ENCODE measurements at places on chromosomes 11 and 22. TPM values are rescaled to one million over a fixed set of nuclear protein-coding genes. Genes with fewer than 3 reads are reported as not detected.

- no peaks in the 10 kb centered on the region for H3K36me3 ChIP-seq
- DNase-seq: no peak
- no peak overlapping the region for H3K4me3 ChIP-seq
- H3K4me1 ChIP-seq: no peaks in the 10 kb centered on the region
- H3K27me3 ChIP-seq: no peaks in the 10 kb centered on the region
Observed at GRCh38 chr11:80822308-80822707, 1381.5 kb upstream of the TENM4 start.

- no peaks in the 10 kb centered on the region for H3K4me1 ChIP-seq
- H3K36me3 ChIP-seq: no peaks in the 10 kb centered on the region
- peaks cover 36% of the 10 kb centered on the region for H3K27me3 ChIP-seq
- DNase-seq: no peak
- H3K27ac ChIP-seq: no peak overlapping the region
Observed at GRCh38 chr11:76604081-76604625, 66.4 kb downstream of the LRRC32 start.

- no peak for DNase-seq
- H3K4me1 ChIP-seq: no peaks in the 10 kb centered on the region
- H3K27ac ChIP-seq: no peak overlapping the region
- H3K36me3 ChIP-seq: no peaks in the 10 kb centered on the region
Observed at GRCh38 chr11:134063991-134064747, 4.7 kb upstream of the JAM3 start.

GRCh38 chr11:77249427-77249826 is 52.1 kb downstream of the GDPD4 start:
- H3K4me1 ChIP-seq: peaks cover 47% of the 10 kb centered on the region
- no peak overlapping the region for H3K4me3 ChIP-seq
- no peak for DNase-seq

DNA sequence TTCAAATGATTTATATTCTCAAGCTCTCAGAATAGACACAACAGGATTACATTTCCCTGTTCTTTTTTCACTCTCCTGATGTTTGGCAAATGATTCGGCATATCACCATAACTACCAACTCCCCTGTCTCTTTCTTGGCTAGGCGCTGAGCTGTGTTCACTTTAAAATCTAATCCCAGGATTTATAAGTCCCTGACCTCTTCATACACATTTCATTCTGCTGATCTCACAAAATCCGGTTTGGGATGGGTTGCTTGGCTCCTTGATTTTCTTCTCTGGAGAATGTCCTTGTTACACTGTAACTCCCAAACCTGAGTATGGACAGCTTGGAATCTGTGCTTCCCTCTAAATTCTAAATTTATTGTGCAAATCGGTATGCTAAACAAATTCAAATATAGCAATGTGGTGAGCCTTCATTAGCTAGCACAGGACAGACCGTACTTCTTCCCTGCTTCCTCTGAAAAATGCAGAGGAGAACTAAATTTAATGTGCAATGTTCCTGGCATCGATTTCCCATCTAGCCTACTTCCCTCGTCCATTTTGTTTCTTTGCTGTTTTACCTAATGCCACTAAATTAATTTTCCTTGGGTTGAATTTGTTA is 858.5 kb upstream of the FAT3 start:
- no peaks in the 10 kb centered on the region for H3K36me3 ChIP-seq
- H3K4me3 ChIP-seq: no peak overlapping the region
- H3K27ac ChIP-seq: no peak overlapping the region
- H3K4me1 ChIP-seq: no peaks in the 10 kb centered on the region
- DNase-seq: no peak

HIPK3 gene
- 44.3 TPM for total RNA-seq

DNA sequence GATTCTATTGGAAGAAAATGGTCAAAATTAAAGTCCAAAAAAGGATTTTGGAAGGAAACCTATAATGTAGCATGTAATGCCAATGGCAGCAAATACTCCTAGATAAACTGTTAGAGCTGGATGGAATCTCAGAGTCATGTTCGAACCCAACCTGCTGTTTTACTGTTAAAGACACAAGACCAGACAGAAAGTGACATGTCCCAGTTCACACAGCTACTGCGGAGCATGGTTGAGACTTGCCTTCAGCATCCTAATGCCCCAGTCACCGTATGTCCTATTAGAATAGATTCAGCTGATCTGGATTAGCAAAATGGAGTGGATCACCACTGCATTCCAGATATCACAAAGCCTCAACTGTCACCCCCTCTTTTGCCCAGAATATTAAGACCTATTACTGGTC is 14.9 kb downstream of the PISD start:
- H3K36me3 ChIP-seq: peaks cover 57% of the 10 kb centered on the region
- no peaks in the 10 kb centered on the region for H3K27me3 ChIP-seq
- no peak for DNase-seq
- H3K27ac ChIP-seq: peak overlapping the region; percentile 7
- peaks cover 31% of the 10 kb centered on the region for H3K4me1 ChIP-seq
- H3K4me3 ChIP-seq: no peak overlapping the region

- no peaks in the 10 kb centered on the region for H3K27me3 ChIP-seq
- no peak overlapping the region for H3K4me3 ChIP-seq
- H3K4me1 ChIP-seq: no peaks in the 10 kb centered on the region
- H3K36me3 ChIP-seq: no peaks in the 10 kb centered on the region
- DNase-seq: no peak
Observed at GRCh38 chr11:60111793-60112192, 23.3 kb downstream of the MS4A2 start.

DNA sequence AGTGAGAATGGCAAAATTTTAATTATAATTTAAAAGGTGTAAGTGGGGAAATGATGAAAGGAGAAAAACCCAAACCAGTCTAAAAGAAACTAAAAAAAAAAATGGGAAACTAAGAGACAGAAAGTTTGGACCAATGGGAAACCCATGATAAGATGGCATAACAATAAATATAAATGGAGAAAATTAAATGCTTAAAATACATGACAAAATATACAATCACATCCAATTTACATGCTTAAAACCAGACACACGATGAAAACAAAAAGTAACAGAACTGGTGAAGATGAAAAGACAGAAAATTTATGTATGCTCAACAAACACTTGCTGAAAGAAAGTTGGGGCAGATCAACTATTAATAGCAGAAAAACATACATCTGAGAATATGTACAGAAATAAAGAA is 1471.1 kb downstream of the TBC1D22A start:
- H3K4me1 ChIP-seq: no peaks in the 10 kb centered on the region
- no peaks in the 10 kb centered on the region for H3K36me3 ChIP-seq
- H3K4me3 ChIP-seq: no peak overlapping the region
- peaks cover 2% of the 10 kb centered on the region for H3K27me3 ChIP-seq
- no peak overlapping the region for H3K27ac ChIP-seq

DNA sequence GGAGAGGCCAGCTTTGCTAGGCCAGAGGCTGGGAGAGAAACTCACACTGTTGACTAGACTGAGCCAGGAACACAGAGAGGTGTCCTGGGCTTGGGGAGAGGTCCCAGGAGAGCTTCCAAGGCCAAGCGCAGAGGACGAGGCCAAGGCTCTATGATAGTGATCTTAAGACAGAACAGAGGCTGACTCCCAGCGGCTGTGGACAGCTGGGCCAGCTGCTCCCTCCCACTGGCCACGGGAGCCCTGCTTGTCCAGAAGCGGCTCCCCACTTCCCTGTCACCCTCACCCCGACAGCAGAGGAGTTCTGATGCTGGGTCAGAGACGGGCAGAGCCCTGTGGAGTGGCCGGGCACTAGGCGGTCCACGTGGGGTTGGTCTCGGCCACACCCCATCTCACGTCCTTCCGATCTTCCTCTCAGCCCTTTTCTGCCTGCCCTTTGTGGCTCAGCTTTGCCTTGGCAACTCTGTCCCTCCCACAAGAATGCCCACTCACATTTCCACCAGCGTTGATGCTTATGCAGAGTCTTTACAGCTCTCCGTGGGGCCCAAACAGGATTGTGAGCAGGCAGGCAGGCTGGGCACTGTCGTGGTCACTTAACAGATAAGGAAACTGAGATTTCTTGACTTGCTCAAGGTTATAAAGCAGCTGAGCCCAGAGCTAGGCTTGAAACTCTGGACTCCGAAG is 68.2 kb downstream of the FBXO7 start:
- no peak overlapping the region for H3K4me3 ChIP-seq
- no peaks in the 10 kb centered on the region for H3K36me3 ChIP-seq
- H3K27me3 ChIP-seq: no peaks in the 10 kb centered on the region
- no peak overlapping the region for H3K27ac ChIP-seq
- no peak for DNase-seq

DNA sequence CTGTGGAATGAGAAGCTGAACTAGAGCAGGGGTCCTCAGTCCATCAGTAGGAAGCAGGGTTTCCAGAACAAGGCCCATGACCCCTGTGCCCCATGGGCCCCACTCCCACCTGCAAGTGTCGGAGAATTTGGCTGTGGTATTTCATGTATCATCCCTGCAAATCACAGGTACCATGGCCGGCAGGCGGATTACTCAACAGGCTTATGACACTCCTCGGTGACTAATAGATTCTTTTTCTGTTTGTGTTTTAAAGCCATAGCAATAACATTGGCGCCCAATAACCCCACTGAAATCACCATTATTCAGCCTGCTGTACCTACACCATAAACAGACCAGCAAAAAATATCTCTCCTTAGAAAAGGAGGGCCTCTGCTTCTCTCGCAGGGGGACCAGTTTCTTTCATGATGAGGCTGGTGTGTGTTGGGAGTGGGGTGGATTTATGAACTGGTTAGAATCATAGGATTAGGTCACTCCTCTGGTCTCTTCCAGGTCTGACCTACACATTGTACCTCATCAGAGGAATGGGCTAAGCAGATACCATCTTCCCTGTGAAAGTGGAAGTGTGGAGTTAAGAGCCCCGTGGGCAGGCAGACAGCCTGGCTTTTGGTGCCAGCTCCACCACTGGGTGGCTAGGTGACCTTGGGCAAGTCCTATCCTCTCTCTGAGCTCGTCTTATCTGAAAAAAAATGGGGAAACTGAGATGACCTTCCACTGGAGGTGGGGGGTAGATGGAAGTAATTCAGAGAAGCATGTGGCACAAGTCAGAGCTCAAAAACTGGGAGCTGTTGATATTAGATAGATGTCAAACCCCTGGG is 60.2 kb upstream of the WNT11 start:
- no peaks in the 10 kb centered on the region for H3K36me3 ChIP-seq
- H3K4me1 ChIP-seq: peaks cover 9% of the 10 kb centered on the region
- no peak overlapping the region for H3K4me3 ChIP-seq
- DNase-seq: no peak

SHISA8 gene
- not detected for total RNA-seq

DNA sequence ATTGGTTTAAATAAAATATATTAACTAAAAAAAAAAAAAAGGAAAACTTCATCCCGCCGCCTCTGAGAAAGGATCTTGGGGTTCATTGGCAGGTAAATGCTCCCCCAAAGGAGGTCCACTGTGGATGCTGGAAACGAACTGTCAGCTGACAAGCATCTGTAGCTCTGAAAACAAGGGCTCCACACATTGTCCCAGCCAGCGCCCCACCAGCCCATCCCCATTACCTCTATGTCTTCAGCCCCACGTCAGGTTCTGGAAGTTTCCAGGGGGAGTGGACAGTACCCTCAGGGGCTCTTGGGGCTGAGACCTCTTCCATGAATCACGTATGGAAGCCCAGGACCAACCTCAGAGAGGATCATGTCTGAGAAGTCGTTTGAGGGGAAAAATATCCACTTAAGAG is 66.4 kb upstream of the WNT7B start:
- H3K36me3 ChIP-seq: no peaks in the 10 kb centered on the region
- no peak for DNase-seq
- no peak overlapping the region for H3K4me3 ChIP-seq
- peaks cover 24% of the 10 kb centered on the region for H3K27me3 ChIP-seq
- H3K27ac ChIP-seq: no peak overlapping the region

GRCh38 chr22:22881116-22882000 is 6.3 kb upstream of the IGLL5 start:
- H3K36me3 ChIP-seq: no peaks in the 10 kb centered on the region
- no peak for DNase-seq
- no peak overlapping the region for H3K27ac ChIP-seq
- H3K4me3 ChIP-seq: no peak overlapping the region

GRCh38 chr11:88106666-88107065 is 68.6 kb downstream of the RAB38 start:
- no peaks in the 10 kb centered on the region for H3K36me3 ChIP-seq
- 0 out of 2 replicates have a peak, but pooled peaks cover 8% of the 10 kb centered on the region for H3K4me1 ChIP-seq
- H3K27me3 ChIP-seq: no peaks in the 10 kb centered on the region
- DNase-seq: no peak
- H3K27ac ChIP-seq: no peak overlapping the region

DNA sequence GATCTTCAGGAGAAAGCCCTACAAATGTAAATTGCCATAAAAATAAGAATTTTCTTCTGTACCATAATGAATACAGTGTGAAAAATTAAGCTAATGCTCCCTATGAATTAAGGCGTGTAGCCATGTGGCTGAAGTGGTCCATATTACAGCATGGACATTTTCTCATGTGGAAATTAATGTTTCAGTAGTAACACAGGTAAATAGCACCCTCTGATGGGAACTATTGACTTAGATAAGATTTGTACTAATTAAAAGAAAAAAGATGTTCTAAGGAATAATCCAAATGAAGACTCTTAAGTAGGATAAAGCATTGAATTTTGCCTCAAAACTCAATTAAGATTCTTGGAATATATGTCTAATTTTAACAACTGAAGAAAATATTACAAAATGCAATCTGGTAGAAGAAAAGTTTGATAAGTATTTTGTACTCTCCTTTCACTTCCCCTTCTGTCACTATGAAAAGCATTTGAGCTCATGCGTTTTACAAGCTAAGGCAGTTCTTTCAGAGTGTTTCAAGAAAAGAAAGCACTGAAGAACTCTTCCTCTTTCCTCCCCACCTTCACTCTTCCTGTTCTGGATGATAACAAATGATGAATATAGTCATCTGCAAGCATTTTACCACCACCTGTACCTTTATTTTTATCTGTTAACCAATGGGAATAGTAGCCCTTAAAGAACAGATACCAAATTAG is 9.9 kb upstream of the OR8D2 start:
- H3K36me3 ChIP-seq: no peaks in the 10 kb centered on the region
- no peak overlapping the region for H3K4me3 ChIP-seq
- H3K4me1 ChIP-seq: no peaks in the 10 kb centered on the region
- H3K27me3 ChIP-seq: no peaks in the 10 kb centered on the region

F2 gene
- 110 TPM for total RNA-seq

NELL1 gene
- total RNA-seq: not detected

DNA sequence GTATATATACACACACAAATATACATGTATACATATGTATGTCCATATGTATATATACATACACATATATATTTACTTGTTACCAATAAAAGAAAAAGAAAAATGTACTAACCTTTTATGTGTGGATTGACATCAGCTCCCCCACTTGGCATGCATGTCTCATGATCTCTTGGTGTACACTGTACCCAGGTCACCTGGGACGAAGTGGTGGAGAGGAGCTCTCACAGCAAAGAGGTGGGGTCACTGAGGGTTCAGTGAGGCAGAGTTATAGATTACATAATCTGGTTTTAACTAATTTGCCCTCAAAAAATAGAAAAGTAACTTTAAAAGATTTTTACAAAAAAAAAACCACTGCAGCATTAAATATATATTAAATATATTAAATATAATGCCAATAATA is 15.5 kb upstream of the USP47 start:
- DNase-seq: no peak
- H3K27me3 ChIP-seq: no peaks in the 10 kb centered on the region
- H3K4me1 ChIP-seq: no peaks in the 10 kb centered on the region

UBASH3B gene
- total RNA-seq: 5.1 TPM

MYEOV gene
- 0.17 TPM for total RNA-seq

- peak; percentile 67 for DNase-seq
- H3K27ac ChIP-seq: no peak overlapping the region
- H3K4me1 ChIP-seq: peaks cover 30% of the 10 kb centered on the region
- no peak overlapping the region for H3K4me3 ChIP-seq
- peaks cover 1% of the 10 kb centered on the region for H3K27me3 ChIP-seq
Observed at GRCh38 chr11:67382276-67383136, 9.1 kb upstream of the CLCF1 start.
